ENCODE measurements at places on chromosomes 3 and 15. TPM values are rescaled to one million over a fixed set of nuclear protein-coding genes. Genes with fewer than 3 reads are reported as not detected.

The UBAP1L gene
- 10.3 TPM for total RNA-seq

DNA sequence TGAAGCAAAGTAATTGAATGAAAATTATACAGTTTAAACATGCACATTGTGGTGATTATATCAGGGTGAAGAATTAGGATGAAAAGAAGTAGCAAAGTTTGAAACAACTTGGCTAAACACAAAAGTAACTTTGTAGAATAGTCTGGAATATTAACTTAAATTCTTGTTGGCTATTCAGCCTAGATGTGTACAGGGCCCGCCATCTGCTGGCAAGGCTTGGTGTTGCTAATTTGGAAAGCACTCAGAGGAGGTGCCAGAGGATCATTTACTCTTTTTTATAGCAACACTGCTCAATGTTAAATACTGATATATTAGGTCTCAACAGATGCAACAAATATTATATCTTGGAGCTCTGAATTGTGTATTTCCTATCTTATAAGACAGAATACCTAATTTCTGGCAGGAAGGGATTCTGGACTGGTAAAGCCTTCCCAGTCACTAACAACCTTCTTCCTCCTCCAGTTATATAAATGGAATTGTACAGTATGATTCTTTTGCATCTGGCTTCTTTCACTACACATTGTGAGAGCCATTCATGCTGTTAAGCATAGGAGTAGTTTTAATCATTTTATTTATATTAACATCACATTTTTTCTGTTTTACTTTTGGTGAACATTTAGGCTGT is 36.1 kb downstream of the TTC23 start:
- no peak overlapping the region for H3K27ac ChIP-seq
- peak; percentile 93 for DNase-seq
- H3K4me1 ChIP-seq = no peaks in the 10 kb centered on the region
- peaks cover 4% of the 10 kb centered on the region for H3K36me3 ChIP-seq

DNA sequence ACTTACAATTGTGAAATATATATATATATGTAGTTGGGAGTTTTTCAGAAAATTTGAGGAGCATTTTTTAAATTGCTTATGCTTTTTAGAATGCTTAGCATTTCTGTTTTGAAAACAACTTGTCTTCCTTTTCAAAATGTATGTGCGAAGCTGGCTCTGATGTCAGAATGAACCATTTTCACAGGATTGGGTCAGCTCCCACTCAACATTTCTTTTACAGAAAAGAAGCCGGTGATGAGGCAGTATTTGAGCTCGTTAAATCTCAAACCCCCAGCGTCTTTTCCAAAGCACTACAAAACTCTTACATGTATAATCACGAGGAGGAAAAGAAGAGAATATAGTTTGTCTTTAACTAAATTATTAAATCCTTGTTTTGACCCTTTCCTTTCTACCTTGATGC is 225.4 kb downstream of the MEIS2 start:
- no peaks in the 10 kb centered on the region for H3K36me3 ChIP-seq
- no peak overlapping the region for H3K27ac ChIP-seq
- no peak overlapping the region for H3K4me3 ChIP-seq
- H3K4me1 ChIP-seq = no peaks in the 10 kb centered on the region

DNA sequence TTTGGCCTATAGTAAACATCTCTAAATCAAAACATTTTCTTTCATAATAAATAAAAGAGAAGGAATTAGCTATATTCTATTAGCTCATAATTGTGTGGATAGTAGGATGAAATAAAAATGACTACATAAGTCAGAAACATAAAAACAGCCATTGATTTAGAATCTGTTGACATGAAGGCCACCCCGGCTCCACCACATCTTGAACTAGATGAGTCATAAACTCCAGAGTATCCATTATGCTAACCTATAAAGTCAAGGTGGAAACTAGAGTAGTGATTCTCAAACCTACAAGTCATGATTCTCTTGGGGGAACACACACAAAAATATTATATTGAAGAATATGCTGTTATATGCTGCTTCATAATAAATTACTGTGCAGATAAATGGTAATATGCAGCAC is 831.0 kb downstream of the TUSC7 start:
- H3K4me3 ChIP-seq = no peak overlapping the region
- H3K27ac ChIP-seq = no peak overlapping the region
- no peak for DNase-seq
- H3K36me3 ChIP-seq = no peaks in the 10 kb centered on the region
- H3K4me1 ChIP-seq = no peaks in the 10 kb centered on the region
- no peaks in the 10 kb centered on the region for H3K27me3 ChIP-seq

GRCh38 chr15:58182460-58183163 is 44.4 kb downstream of the AQP9 start:
- no peak overlapping the region for H3K4me3 ChIP-seq
- DNase-seq = peak; percentile 79
- H3K27me3 ChIP-seq = no peaks in the 10 kb centered on the region
- H3K36me3 ChIP-seq = no peaks in the 10 kb centered on the region
- no peak overlapping the region for H3K27ac ChIP-seq

- DNase-seq = peak; percentile 40
- peaks cover 3% of the 10 kb centered on the region for H3K4me1 ChIP-seq
- no peaks in the 10 kb centered on the region for H3K27me3 ChIP-seq
Measured at GRCh38 chr3:115576325-115576875, 46.9 kb upstream of the GAP43 start.

Data from aorta (tissue), 5 donors.